T follicular helper cell (primary cell): ENCODE measurements at places on chromosomes 4 and X.

- DNase-seq: no peak
Observed at GRCh38 chr4:612052-612748, 13.2 kb upstream of the PDE6B start.

DNA sequence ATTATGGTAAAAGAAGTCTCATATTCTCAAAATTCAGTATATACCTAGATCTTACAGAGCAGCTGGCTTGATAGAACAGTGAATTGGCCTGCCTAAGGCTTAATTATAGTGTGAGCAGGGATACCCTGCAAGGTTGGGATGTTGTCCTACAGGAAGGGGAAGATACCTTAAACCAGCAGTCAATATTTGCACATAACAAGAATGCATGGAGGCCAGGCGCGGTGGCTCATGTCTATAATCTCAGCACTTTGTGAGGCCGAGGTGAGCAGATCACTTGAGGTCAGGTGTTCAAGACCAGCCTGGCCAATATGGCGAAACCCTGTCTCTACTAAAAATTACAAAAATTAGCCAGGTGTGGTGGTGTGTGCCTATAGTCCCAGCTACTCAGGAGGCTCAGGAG, 58.7 kb upstream of the ABCG2 start:
- DNase-seq: no peak

- DNase-seq: no peak
Observed at GRCh38 chrX:152640034-152640818, 2.5 kb downstream of the GABRQ start.

GRCh38 chr4:172011196-172011595, 198.0 kb downstream of the GALNTL6 start:
- DNase-seq: no peak
